Activated CD4-positive, alpha-beta T cell treated with anti-CD3 and anti-CD28 coated beads for 4 hours (primary cell): ENCODE measurements at places on chromosomes 7 and 10.

DNA sequence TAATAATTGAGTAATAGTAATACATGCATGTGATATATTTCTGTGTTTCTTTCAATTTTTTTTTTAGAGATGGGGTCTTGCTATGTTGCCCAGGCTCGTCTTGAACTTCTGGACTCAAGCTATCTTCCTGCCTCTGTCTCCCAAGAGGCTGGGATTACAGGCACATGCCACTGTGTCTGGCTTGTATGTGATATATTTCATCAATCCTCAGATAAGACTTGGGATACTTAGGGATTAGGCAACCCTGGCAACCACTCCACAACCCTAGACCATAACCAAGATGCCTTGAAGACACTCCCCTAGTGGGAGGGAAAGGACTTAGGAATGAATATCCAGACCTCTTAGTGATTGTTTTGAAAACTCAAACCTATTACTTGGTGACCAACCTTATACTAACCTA is 154.8 kb downstream of the CCDC3 start:
- DNase-seq, result no peak

DNA sequence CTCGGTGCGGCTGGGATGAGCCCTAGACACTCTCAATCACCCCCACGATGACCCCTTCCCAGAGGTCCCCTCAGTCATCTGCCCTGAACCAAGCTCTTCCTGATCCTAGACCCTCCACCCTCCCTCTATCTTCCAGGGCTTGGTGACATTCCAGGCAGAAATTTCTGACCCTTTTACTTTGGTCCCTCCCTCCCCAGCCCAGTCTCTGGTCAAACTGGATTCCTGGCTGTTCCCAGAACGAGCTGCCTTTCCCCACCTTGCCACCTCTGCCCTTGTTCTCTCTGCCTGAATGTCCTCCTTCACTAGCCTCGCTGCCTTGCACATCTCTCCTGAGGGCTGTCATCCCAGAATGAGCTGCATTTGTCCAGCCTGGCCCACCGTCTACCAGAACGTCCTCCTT is 1.3 kb upstream of the CLDN4 start:
- DNase-seq, result no peak

DNA sequence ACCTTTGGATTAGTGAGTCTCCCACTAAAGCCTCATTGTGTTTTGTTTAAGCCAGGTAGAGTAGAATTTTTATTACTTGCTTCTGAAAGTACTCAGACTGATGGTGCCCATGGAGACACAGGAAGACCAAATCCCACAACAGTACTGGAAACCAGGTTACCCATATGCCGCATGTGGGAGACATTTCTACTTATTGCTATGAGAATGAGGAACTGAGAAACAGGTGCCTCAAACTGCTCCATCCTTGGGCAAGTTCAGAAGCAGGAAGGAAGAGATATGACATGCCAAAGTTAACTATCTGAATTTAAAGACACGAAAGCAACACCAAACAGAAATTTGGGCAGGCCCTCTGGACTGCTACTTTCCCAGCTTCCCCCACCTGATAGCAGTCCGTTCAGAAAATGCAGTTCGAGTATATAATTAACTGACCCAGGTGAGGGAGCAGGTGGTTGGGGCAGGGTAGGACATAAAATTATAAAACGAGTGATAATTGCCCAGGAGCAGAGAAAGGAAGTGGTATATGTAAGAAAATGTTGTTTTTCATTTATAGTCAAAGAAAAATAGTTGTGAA is 382.3 kb upstream of the MTPN start:
- DNase-seq, result no peak

GRCh38 chr10:78726171-78726570 is 342.6 kb upstream of the ZMIZ1 start:
- DNase-seq, result no peak

- DNase-seq, result no peak
Measured at GRCh38 chr7:104926601-104927041, 87.4 kb upstream of the KMT2E start.

- DNase-seq, result no peak
Measured at GRCh38 chr10:44030132-44030531, 354.8 kb downstream of the CXCL12 start.
